Hypothalamus (tissue), 51 donors: ENCODE measurements at places on chromosomes 4 and X.

- DNase-seq = no peak
These were observed 9.1 kb downstream of the EMCN start for GRCh38 chr4:100508691-100509090.

- no peak for DNase-seq
These were observed 255.2 kb upstream of the SFRP2 start for GRCh38 chr4:154044108-154044531.

GRCh38 chr4:127448986-127449385 lies 183.8 kb upstream of the INTU start:
- no peak for DNase-seq

GRCh38 chr4:109005523-109005922 lies 242.7 kb upstream of the ETNPPL start:
- DNase-seq = no peak

GRCh38 chrX:15515931-15516330 lies 15.3 kb downstream of the BMX start:
- DNase-seq = no peak

- no peak for DNase-seq
These were observed 216.2 kb downstream of the CEP135 start for GRCh38 chr4:56164907-56165306.

DNA sequence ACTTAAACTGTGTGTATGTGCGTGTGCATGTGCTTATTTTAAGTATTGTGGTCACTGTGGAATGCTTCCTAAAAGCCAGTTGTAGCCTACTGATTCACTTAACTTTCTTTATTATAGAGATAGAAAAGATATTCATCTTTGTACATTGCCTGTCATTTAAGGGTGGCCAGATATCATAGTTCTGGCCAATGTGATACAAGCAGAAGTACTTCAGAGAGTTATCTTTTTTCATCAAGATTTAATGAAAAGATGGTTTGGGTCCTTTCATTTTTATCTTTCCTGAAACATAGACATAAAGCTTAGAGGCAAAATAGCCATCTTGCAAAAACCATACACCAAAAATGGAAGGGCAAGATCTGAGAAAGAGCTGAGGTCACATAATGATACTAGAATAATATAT lies 744.7 kb upstream of the ADGRL3 start:
- no peak for DNase-seq

DNA sequence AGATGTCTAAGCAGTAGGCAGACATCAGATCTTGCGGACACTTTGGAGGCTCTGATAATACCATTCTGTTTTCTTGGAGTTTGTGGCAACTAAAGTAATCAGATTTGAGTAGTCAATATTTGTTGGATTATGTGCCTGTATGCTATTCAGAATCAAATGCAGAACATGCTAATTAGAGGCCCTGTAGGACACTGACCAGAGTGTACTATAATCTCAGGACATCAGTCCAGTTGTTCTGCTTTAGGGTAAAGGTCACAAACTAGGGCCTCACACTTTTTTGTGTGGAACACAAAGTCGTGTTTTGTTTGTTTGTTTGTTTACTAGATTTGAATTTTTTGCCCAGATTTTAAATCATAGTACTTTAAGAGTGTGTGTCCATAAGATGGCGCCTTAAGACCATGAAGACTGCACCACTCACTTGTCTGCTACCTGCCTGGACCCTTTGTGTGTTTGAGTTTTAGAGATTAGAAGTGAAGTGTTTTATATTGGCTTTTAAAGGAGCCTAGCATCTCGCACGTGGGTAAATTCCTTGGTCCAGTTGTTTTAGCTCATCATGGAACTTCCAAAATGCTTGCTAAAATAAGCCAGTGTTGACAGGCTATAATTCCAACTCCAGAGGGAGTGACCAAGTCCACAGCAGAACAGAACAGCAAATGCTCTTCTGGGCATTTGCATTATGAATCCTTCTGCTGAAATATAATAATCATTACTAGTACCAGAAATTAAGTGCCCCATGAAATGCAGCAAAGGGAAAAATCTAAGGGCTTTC lies 34.7 kb downstream of the IL13RA1 start:
- DNase-seq = no peak

GRCh38 chrX:55451626-55451989 lies 319 bp upstream of the MAGEH1 start:
- DNase-seq = no peak

DNA sequence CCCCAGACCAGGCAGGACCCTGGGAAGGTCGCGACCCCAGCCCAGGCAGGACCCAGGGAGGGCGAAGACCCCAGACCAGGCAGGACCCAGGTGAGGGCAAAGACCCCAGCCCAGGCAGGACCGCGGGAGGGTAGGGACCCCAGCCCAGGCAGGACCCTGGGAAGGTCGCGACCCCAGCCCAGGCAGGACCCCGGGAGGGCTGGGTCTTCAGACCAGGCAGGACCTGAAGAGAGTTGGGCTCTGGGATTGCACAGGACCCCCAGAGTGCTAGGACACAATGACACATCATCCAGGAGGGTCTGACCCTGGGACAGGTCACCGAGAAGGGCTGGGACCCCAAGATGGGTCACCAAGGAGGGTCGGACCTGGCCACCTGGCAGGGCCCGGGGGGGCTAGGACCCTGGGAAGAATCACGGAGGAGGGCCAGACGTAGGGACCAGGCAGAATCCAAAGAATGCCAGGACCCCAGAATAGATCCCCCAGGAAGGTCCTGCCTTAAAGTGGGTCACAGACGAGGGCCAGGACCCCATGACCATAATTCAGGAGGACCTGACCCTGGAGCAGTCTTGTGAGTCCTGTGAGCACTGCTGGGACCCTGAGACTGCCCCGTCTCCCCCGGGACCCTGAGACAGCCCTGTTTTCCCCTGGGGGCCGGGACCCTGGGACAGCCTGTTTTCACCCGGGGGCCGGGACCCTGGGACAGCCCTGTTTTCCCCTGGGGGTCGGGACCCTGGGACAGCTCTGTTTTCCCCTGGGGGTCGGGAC lies 1.4 kb downstream of the PCGF3 start:
- no peak for DNase-seq

- DNase-seq = peak; percentile 78
These were observed at the start of gene AMMECR1 for GRCh38 chrX:110317820-110318663. Gene AMMECR1 (minus strand): TSS chrX:110318085. CDS start chrX:110318071, 14 bp downstream.

GRCh38 chr4:185738820-185739219 lies 73.2 kb downstream of the SORBS2 start:
- DNase-seq = no peak

DNA sequence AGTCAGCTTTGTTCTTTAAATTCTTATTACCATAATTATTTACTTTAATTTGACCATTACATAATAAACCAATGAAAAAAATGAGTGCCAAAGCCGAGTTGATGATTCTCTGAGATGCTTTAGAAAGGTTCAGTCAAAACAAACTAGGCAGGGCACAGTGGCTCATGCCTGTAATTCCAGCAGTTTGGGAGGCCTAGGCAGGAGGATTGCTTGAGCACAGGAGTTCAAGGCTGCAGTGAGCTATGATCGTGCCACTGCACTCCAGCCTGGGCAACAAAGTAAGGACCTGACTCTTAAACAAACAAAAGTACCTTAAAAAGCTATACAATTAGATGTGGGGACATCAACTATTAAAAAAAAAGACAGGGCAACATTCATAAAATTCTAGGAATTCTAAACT lies 75.0 kb downstream of the AFAP1 start:
- no peak for DNase-seq

GRCh38 chr4:54961357-54961975 lies 163.9 kb downstream of the KDR start:
- DNase-seq = no peak

GRCh38 chr4:44661940-44662622 lies 10.7 kb upstream of the YIPF7 start:
- no peak for DNase-seq

GRCh38 chrX:84044051-84044450 lies 143.9 kb downstream of the RPS6KA6 start:
- no peak for DNase-seq

DNA sequence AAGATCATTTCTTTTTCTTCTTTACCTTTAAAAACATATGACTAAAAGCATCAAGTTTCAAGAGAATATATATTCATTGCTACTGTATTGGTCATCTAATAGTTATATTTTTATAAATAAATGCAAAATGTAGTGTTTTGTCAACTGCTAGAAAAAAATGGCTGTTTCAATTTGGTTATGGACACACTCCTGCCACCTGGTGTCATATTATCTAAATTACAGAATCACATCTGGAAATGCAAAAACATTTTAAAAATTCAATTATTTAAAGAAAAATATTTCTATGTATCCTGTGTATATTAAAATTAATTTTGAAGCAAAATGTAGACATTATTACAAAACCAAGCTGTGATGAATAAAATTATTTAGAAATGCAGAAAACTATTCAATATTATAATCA lies 329.4 kb upstream of the PCDH18 start:
- no peak for DNase-seq

- no peak for DNase-seq
These were observed 87.0 kb upstream of the TRPC3 start for GRCh38 chr4:122038896-122039295.

- DNase-seq = no peak
These were observed 4.5 kb upstream of the ITM2A start for GRCh38 chrX:79371640-79372039.

GRCh38 chr4:99847362-99847976 lies 30.8 kb downstream of the DAPP1 start:
- DNase-seq = no peak

GRCh38 chr4:26878794-26879391 lies 18.3 kb downstream of the STIM2 start:
- DNase-seq = no peak

DNA sequence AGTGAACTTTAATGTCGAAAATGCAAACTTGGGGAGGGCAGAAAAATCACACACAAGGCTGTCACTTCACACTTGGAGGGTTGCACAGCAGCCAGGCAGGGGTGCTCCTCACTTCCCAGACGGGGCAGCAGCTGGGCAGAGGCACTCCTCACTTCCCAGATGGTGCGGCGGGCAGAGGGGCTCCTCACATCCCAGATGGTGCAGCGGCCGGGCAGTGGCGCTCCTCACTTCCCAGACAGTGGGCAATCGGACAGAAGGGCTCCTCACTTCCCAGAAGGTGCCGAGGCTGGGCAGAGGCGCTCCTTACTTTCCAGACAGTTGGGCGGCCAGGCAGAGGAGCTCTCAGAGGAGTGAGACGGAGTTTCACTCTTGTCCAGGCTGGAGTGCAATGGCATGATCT lies 90.6 kb downstream of the HMGB3 start:
- DNase-seq = no peak

- DNase-seq = no peak
These were observed 78.5 kb downstream of the MID1IP1 start for GRCh38 chrX:38879631-38880220.

DNA sequence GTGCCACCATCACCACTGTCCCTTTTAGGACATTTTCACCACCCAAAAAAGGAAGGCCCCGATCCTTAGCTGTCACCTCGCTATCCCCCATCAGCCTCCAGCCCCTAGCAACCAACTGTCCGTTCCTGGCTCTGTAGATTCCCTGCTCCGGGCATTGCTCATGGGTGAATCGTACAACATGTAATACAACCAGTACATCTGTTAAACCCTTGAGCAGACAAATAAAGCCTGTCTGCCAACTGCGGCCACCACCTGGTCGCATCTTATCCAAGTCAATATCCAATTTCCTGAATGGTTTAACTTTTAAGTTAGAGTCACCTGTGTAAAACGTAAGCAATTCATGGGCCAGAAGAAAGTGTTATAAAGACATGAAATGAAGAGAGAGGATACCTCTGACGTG lies 251.9 kb downstream of the AFAP1 start:
- no peak for DNase-seq

GRCh38 chr4:25696409-25696808 lies 40.8 kb downstream of the SLC34A2 start:
- DNase-seq = no peak

- no peak for DNase-seq
These were observed 34.5 kb downstream of the STBD1 start for GRCh38 chr4:76341063-76341462.

DNA sequence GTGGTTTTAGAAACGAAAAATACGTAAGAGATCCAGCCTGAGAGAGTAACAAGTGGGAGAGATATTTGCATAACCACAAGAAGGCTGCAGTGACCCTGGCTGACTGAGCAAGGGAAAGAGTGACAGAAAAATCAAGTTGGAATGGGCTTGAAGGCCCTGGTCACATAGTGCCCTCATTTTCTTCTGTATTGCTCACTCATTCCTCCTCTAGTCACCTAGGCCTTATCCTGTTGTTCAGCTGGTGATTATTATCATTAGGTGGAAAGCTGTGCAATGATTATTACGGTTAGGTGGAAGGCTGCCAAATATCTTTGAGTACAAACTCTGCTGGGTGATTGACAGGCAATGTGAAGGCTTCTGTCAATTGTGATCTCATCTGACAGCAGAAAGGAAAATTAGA lies 2384.1 kb downstream of the PCDH7 start:
- no peak for DNase-seq

DNA sequence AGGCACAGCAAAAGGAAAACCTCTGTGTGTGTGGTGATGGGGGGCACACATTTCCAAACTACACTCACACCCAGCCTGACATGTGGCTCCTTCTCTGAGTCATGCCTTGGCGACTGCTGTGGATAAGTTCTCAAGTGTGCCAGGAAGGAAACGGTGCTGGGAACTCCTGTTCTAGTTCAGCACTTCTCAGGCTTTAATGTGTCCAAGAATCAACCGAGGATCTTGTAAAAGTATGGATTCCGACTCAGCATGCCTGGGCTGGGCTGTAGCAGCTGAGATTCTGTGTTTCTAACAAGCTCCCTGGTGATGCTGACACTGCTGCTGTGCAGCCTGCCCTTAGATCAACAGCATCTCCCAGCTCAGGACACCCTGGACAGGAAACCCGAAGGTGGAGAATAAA lies 20.2 kb downstream of the CLNK start:
- no peak for DNase-seq

- DNase-seq = no peak
These were observed 106.8 kb downstream of the STK32B start for GRCh38 chr4:5157791-5158770.

DNA sequence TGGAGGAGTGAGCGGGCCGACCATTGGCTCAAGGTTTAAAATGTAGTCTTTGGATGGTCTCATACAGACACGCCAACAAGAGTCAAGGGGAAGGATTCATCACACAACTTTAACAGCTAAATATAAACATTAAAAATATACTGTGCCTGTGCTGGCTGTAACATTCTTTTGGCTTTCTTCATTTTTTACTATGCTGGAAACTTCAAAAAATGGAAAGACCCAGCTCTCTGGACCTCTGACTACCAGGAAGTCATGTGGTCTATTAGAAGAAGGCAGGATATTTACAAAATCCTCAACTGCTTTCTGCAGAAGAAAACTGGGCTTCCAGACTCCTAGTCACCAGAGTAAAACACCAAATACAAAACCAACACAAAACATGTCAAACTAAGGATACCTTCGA lies 49.8 kb upstream of the KLF3 start:
- no peak for DNase-seq
